Substantia nigra (tissue), 51 donors: ENCODE measurements at places on chromosomes 1 and 21.

- DNase-seq, result no peak
These were observed 5.9 kb upstream of the ZNF124 start for GRCh38 chr1:247177755-247178154.

GRCh38 chr1:234666761-234667160 lies 56.8 kb upstream of the IRF2BP2 start:
- DNase-seq, result no peak

- DNase-seq, result no peak
These were observed 72.0 kb upstream of the ZNF326 start for GRCh38 chr1:89922911-89923310.

DNA sequence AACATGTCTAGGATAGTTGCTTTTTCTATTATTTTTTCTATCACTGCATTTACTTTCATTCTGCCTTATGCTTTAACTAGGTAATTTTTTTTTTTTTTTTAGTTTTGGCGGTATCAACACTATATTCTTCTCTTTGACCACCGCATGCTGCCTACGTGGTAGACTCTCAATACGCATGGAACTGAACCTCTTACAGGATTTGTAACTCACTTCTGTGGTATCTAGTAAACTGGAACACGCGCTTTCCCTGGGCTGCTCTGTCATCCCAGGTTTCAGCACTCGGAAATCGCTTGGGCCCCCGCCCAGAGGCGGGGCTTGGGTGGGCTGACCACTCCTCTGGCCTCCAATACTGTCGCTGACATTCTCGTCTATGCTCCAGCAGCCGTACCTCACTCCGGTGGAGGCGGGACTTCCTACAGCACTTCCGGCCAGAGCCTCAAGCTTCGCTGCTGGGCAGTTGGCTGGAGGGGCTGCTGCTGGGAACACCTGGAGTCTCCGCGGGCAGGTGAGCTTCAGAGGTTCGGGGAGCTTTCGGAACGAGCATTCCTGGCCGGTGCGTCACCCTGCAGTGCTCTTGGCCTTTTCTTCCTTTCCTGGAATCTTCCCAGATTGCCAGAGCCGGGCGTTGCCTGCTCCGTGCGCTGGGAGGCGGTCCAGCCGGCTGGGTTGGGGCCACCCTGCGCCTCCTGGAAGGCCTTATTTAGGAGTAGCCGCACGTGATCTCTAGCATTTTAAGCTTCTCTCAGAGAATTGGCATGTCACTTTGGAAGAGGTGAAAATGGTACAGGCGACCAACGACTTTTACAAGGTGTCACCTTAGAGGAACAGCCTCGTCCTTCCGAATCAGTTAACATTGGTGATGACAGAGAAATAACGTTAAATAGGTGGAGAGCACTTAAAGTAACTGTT lies at the start of gene TBCE:
TBCE (plus strand) TSS at position 428 of the 909 bp plus-strand sequence. CDS start 12,623 bp downstream, outside the sequence.
- peak; percentile 95 for DNase-seq

DNA sequence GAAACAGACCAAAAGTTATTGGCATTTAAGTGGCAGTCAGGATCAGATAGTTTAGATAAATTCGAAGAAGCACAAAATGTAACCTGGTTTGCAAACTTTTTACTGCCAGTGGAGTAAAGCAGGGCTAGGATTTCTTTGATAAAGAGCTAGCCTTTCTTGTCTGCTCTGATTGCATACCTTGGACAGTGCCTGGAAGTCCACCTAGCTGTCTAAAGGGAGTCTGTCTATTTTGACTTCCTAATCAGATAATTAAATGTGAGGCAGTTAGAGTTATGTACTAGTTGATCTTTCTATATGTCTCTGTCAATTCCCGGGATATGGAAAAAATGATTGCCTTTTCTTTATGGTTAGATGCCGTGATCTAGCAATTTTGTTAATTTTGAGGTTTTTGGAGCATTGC lies 4.1 kb downstream of the GPSM2 start:
- no peak for DNase-seq

GRCh38 chr1:33336580-33336979 lies 15.7 kb upstream of the A3GALT2 start:
- DNase-seq, result no peak

DNA sequence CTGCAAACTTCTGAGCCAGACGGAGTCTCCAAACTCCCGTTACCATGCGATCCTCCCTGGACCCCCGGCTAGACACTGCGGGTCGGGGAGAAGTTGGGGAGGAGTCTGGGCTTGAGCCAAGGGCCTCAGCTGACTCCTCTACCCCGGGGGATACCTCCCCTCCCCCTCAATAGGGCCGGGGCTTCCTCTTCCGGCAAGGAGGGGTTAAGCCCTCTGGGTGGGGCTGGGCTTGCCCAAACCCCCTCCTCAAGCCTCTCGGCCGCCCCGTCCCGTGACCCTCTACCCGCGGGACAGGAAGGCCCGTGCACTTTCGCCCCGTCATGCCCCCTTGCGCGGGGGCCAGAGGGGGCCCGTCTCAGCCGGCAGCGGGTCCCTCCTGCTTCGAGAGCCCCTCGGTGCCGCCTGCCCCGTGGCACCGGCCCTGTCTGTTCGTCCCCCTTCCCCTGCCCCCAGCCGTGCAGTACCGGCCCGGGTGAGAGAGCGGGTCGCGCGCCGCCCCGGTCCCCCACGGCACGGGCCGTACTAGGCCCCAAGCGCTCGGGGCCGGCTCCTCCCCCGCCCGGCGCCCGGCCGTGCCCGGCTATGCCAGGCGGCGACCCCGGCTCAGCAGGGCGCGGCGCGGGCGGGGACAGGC lies 652 bp downstream of the ARL8A start:
- DNase-seq, result peak; percentile 57

- DNase-seq, result no peak
These were observed at the start of gene UBE2U for GRCh38 chr1:64203420-64203819. TSS of gene UBE2U (plus strand) at chr1:64203623. CDS start at chr1:64204051, 428 bp downstream.

DNA sequence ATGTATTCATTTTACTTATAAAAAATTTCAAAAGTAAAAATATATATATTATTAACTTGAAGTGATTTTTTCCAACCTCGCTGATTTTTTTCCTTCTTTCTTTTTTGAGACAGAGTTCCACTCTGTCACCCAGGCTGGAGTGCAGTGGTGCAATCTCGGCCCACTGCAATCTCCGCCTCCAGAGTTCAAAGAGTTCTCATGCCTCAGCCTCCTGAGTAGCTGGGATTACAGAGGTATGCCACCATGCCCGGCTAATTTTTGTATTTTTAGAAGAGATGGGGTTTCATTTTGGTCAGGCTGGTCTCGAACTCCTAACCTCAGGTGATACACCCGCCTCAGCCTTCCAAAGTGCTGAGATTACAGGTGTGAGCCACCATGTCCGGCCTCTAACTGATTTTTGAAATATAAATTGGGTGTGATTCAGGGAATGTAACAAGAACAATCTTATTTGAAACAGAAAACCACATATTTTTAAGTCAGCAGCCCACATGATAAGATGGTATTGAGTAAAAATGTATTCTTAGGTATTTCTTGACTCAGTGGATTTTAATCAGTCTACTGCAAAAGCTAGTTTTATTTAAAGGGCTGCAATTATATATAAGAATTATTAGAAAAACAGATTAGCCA lies 30.0 kb downstream of the ZBTB8B start:
- no peak for DNase-seq

- no peak for DNase-seq
These were observed 37.4 kb downstream of the TMCO4 start for GRCh38 chr1:19762175-19762779.

DNA sequence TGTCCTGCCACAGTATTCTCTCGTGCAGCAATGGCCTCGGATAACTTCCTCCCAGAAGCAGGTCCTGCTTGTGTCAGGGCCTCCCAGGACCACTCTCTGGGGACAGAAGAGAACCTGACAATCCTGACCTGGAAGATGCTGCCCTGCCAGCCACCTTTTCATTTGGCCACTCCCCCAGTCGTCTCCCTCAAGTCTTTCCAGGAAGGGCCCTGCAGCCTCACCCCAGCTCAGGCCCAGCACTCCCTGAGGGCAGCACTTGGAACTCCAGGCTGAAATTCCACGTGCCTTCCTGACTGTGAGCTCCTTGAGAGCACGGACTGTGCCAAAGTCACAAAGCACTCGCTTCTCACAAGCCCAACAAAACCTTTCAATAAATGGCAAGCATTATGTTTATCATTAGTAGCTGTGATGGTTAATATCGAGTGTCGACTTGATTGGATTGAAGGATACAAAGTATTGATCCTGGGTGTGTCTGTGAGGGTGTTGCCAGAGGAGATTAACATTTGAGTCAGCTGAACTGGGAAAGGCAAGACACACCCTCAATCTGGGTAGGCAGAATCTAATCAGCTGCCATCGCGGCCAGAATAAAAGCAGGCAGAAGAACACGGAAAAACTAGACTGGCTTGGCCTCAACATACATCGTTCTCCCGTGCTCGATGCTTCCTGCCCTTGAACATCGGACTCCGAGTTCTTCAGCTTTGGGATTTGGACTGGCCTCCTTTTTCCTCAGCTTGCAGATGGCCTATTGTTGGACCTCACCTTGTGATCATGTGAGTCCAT lies 2.3 kb upstream of the CLEC20A start:
- no peak for DNase-seq

- no peak for DNase-seq
These were observed 171.2 kb downstream of the LTN1 start for GRCh38 chr21:28821276-28822122.

DNA sequence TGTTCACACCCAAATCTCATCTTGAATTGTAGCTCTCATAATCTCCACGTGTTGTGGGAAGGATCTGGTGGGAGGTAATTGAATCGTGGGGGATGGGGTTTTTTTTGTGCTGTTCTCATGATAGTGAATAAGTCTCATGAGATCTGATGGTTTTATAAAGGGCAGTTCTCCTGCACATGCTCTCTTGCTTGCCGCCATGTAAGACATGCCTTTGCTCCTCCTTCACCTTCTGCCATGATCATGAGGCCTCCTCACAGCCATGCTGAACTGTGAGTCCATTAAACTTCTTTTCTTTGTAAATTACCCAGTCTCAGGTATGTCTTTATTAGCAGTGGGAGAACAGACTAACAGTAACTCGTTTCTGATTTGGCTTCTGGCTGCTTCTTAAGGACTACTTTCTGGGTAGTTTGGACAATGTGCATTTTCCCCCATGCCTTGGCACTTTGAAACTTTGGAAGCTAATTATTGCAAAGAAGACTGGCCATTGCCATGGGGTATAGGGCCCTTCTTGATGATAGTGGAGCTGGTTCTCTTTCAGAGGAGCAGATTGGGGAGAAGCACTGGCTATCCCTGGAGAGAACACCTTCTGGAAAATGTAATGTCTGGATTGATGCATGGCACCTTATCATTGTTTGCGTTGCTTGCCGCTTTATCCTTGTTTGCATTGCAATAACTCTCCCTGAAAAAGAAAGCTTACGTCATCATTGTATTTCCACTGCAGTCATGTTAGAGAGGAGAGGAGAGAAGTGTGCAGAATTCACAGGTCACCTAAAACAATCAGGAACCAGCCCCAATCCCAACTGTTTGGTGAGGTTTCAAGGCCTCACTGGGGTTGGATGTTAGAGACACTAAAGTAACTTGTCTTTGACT lies 5.9 kb downstream of the CNIH3 start:
- DNase-seq, result no peak

GRCh38 chr21:32089766-32090165 lies 189.1 kb downstream of the MIS18A start:
- no peak for DNase-seq

DNA sequence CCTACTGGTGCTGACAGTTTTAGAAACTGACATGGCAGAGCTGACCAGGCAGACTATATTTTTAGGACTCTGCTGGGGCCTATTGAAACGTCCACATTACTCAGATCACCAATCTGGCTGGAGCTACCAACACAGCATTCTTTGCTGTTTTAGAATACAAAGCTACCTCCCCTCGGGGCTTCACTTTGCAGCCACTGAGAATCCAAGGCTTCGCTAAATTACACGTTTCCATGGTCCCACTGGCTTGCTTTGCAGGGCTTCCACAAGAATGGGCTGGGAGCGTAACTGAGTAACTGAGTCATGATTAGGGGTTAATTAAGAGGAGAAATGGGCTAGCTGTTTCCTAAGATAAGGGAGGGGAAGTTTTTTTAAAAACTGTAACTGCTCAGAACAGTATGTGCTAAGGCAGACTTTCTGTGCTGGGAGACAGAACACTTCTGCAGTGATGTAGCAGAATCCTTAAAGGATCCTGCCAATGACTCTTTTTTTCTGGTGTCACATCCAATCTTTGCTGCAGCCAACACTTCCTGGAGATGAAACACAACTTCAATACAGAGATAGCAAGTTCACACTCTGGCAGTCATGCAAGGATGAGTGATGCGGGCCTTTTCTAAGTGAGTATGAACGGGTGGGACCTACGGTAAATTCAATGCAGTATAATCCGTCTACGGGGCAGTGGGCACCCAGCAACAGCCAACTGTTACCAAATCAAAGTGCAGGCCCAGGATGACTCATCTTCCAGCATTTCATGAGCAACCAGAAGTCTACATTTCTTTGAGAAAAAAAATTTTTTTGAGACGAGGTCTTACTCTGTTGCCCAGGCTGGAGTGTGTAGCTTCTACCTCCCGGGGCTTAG lies 21.5 kb downstream of the NDUFS5 start:
- no peak for DNase-seq

DNA sequence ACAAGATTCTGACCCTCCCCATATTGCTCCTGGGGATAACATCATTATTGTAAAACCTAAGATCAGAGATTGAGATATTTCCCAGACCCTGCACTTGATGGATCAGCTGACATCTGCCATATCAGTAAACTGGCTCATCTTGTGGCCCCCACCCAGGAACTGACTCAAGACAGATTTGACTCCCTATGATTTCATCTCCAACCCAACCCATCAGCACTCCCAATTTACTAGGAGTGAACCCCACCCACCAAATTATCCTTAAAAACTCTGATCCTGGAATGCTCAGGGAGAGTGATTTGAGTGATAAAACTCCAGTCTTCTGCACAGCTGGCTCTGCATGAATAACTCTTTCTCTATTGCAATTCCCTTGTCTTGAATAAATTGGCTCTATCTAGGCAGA lies 6.1 kb upstream of the CLCC1 start:
- no peak for DNase-seq

DNA sequence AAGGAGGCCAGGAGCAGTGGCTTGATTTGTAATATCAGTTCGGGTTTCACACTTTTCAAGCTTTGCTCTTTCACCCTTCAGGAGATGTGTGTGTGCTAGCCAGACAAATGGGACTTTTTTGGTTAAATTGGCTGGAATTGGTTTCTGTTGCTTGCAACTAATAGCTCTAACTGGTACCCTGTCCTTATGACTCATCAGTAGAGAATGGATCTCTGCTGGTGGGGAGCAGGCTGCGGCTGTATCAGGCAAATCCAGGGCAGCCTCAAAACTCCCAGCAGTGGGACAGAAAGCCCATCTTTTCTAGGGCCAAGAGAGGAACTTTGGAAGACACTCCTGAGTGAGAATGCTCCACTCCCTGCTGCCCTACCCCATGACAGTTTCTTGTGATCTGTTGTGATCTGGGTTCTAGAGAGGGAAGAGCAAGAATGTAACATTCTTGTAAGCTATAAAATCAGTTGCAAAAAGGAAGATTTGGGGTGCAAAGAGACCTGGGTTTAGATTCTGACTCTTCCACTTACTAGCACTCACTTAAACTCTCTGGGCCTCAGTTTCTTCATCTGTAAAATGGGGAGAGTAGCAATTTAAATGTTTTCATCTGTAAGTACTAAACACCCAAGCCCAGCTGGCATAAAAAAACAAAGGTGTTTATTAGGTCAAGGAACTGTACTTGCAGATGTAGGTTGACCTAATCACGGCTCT lies 257.0 kb upstream of the TMEM51 start:
- no peak for DNase-seq
